ENCODE measurements at places on chromosomes 3 and 15.

DNA sequence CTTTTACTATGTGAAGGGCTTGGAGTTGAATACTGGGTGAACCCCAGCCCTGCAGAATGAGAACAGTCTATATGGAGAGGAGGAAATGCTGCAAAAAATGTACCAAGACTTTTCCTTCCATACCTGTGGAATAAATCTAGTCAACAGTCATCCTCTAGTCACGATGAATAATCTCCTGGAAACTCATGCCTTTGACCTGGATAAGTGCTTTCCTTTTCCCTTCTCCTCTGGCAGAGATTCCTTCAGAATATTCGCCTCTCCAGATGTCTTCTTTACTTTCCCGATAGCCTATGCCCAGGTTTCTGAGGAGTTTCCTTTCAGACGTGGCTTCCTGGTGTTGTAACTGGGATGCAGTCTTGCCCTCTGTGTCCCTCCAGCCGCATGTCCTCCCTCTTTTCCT lies 28.1 kb downstream of the CCNL1 start:
- DNase-seq, result no peak

DNA sequence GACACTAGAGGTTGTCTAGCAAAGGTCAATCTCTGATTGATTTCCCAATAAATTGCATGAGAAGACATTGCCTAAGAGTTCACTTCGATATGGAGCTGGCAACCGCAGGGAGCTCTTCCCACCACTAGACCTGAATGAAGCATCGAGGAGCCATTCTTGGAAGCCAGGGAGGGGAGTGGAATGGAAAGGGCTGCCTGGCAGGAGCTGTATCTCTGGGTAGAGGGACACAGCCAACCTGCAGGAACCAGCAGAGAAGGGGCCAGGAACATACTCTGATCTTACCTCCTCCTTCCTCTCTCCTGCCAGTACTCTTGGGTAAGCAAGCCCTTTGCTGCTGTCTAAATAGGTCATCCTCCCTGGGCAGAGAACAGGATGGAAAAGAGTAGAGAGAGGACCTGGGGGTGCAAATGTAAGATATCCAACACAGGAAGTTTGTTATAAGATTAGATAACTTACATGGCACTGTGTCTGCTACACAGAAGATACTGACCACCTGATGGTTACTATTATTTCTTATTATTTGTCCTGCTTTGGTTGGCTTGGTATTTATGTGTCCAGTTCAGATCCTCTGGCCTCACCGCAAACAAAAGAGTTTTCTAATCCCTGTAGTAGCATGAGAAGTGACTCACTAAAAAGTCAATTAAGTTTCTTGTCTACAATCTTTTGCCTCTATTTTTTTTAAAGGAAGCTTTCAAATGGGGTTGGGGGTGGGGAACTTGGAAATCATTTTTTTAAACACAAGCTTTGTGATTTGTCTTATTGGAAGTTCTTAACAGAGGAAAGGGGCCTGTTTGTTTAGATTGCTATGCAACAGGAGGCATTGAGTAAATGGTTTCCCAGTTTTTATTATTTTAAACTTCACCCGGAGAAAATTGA lies 156.7 kb upstream of the TSC22D2 start:
- DNase-seq, result no peak

DNA sequence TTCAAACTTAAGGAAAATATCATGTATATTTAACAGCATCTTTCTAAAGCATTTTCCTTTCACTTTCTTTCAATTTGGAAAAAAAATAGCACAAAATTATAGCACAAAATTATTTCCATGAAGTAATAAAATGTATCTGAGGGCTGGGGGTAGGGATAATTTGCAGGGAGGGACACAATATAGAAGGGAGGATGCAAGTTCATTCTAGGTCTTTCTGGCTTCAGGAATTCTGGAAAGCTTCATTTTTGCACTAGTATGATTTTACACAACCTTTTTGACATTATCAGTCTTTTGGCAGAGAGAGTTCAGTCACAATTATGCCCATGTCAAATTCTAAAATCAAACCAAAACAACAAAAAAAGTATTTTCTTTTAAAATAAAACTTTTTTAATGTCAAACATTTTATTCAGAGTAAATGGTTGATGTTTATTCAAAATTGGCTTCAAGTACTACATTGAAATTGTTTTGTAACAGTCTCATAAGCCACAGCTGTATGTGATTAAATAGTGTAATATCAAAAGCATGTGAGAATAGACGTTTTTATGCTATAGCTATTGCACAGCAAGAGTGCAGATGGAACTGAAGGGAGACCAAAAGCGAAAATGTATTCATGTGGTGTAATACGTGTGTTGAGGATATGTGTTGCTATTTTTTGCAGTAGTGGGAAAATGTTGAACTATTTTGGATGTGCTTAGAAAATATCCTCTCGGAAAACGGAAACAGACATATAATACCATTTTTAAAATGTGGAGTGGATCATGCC lies 5.8 kb downstream of the RBMS3 start:
- no peak for DNase-seq

GRCh38 chr15:69881766-69882165 lies 216.0 kb downstream of the TLE3 start:
- DNase-seq, result no peak

DNA sequence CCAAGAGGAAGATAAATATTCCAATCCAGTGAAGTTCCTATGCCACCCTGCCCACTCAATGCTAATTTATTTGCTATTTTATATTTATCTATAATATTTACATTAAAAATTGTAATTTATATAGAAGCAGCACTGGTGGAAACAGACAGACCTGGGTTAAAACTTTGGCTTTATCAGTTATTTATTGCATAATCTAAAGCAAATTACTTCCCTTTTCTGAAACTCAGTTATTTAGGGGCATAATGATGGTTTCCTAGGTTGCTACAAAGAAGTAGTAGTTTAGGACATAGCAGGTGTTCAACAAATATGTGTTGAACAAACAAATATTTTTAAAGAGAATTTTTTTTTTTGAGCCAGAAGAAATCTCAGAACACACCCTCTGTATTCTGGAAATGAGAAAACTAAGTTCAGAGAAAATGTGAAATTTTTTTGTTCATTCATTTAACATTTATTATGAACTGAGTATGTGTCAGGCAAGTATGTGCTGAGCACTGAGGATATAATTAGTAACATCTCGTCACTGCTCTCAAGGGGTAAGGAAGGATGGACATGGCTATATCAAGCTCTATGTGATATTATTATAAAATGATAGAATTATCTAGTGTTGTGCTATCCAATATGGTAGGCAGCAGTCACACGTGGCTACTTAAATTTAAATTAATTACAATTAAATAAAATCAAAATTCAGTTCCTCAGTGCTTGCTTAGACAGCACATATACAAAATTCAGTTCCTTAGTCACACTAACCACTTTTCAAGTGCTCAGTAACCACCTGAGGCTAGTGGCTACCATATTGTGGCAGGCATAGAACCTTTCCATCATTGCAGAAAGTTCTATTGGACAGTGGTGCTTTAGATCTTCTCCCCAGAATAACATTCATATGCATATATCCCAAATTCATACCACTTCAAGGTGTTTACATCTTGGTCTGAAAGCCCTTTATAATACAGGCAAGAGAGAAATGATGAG lies 7.0 kb upstream of the UBE2Q2 start:
- no peak for DNase-seq

DNA sequence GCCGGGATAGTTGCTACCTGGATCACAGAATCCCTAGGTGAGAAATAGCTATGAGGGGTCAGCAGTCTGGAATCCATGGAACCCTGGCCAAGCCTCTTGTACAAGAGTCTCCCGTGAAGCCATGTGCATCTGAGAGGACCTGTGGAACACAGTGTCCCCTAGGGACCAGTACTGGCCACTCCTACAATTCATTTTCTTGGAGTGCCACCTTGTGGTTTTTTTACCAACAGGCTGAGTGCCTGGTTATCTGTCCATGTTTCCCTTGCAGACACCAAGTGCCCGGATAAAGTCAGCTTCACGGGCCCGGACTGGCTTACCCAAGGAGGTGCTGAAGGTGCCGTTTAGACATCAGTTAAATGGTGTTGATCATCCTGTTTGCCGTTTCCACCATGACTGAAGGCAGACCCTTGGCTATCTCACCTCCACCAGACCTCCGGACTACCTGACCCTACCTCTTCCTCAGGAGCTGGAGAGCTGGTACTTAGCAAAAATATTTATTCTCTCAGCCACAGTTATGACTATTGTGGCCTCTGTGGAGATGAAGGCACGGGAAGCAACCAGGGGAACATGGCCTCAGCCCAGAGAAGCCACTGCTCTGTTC lies 93.9 kb downstream of the RBPMS2 start:
- no peak for DNase-seq

GRCh38 chr3:107630779-107631178 lies 108.0 kb downstream of the BBX start:
- DNase-seq, result no peak

DNA sequence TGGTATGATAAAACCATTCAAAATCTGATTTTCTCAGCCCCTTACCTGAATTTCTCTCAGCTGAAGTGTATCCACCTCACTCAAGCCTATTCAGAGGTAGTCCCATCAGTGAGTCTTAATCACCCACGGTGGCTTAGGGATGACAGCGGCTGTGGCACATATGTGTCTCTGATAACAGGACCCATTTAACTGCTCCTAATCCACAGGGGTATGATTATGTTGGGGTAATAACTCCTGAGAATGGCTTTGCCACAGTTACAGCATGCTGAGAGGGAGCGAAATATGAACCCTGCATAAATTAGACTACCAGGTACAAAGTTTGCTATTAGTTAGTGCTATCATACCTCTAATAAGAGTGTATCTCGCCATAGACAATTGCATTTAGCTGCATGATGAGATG lies 10.6 kb downstream of the CLRN1 start:
- no peak for DNase-seq

GRCh38 chr3:184603151-184604030 lies 41.8 kb downstream of the EPHB3 start:
- DNase-seq, result no peak

DNA sequence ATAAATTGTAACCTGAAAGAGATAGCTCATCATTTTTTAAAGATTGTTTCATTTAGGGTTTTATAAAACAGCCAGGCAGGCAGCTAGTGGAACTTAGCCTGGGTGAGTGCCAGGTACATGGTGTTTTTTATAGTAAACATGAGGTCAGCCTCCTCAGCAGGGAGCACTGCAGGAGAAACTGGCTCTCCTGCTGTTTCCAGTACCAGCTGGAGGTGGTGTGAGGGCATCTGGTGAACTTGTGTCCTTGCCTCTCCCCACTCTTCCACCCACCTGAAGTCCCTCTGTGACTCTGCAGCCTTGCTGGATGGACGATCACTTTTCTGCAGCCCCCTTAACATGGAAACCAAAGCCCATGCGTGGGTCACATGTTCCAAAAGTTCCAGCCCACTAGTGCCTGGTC lies 128.4 kb downstream of the FAM174B start:
- DNase-seq, result no peak

GRCh38 chr3:54874816-54875556 lies 52.9 kb downstream of the LRTM1 start:
- no peak for DNase-seq

GRCh38 chr3:150144191-150144708 lies 173.6 kb upstream of the PFN2 start:
- DNase-seq, result no peak

- DNase-seq, result no peak
These were observed 37.4 kb downstream of the EBLN2 start for GRCh38 chr3:73098873-73099272.

DNA sequence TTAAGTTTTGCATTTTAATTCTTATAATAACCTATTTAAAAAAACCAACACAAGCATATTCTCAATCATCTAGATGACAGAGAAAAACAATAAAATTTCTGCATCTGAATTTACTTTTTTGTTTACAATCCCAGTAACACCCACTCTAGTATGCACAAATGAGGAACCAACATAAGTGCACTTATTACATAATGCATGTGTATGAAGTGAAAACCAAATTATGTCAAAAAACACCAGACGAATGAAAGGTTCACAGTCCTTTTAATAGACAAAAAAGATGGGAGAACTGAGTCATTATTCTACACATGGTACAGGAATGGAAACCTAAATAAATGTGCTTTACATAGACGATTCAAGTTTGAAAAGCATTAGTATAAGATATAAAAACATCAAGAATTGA lies 91.7 kb downstream of the NR1I2 start:
- DNase-seq, result no peak

DNA sequence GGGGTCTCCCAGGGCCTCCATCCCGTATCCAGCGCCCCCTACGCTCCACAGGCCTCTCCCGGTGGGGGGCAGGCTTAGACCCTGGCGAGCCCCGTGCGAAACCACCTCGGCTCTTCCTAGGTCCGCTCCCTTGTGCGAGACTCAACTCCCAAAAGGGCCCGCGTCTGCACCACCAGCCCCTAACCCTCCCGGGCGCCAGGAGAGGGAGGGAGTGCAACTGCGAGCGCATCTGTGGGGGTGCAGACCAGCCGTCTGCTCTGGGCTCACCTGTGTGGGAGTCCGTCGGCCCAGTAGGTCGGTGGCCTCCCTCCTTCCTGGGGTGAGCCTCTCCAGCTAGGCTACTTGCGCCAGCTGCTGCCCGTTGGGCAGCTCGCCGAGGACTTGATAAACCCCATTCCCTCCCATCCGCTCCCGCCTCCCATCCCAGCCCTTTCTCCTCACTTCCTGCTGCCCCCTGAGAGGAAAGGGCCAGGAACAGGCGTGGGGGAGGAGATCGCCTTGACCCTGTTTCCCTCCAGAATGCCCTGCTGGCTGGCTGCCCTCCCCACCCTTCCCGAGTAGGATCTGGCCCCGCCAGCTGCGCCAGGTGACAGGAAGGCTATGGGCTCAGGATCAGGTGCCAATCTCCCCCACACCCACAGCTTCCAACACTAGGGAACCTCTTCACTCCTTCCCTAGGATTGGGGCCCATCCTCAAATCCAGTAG lies at the start of gene HYAL2:
TSS of gene HYAL2 (minus strand) at position 360 of the 706 bp plus-strand sequence. CDS start 2,256 bp downstream, outside the sequence.
- DNase-seq, result peak; percentile 43

DNA sequence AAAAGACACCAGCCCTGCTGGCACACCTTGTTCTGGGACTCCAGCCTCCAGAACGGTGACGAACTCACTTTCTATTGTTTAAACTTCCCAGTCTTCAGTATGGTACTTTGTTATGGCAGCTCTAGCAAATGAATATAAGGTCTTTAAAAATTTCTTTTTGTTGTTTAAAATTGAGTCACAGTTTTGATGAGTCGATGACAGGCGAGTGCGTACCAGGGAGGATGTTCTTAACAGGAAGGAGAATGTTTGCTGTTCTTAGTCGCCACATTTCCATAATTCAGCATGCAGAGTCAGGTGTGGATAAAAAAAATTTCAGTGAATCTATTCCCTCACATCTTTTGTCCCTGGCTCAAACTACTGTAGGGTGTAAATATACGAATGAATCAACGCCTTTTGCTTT lies 12.4 kb downstream of the DNASE1L3 start:
- DNase-seq, result no peak
